Occipital lobe (tissue), 3 donors: ENCODE measurements at places on chromosomes 11 and 22.

DNA sequence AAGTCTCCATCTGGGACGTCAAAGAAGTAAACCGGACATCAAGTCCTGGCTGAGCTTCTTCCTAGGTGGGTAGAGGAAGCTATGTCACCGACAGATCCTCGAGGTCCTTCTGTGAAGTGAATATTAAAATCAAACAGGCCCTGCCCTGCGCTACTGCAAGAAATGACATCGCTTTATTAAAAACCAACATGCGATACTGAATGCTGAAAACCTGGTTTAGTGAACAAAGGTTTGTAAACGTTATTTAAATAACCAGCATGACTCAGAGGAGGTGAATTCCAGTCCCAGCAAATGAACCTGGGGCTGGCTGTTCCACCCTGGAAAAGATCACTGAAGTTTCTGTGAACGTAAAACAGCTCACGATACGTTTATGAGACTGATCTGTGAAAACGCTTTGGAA lies 645 bp downstream of the RTCB start:
- DNase-seq: no peak

- no peak for DNase-seq
Observed at GRCh38 chr11:20617346-20618005, 18.1 kb downstream of the SLC6A5 start.

DNA sequence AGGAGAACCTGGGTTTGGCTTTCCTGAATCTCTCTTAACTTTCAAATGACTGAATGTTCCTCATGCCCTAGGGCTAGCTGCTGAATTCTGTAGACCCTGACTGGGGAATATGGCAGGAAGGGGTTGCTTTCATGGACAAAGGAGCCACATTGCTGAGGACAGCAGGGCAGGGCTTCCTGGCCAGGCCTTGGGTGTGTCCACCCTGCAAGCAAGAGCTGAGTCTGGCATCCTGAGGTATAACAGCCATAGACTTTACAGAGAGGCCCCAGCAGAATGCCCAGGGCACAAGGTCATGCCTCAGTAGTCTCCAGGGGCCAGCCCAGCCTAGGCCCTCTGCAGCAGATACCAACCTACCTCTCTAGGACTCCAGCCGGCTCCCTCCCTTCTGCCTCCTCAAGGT lies 102.2 kb upstream of the RAG2 start:
- no peak for DNase-seq

GRCh38 chr22:21816787-21817496 lies 50.5 kb downstream of the MAPK1 start:
- no peak for DNase-seq

GRCh38 chr11:2758751-2759150 lies 59.0 kb upstream of the KCNQ1OT1 start:
- no peak for DNase-seq

GRCh38 chr11:111765320-111765983 lies 737 bp downstream of the PPP2R1B start:
- no peak for DNase-seq

DNA sequence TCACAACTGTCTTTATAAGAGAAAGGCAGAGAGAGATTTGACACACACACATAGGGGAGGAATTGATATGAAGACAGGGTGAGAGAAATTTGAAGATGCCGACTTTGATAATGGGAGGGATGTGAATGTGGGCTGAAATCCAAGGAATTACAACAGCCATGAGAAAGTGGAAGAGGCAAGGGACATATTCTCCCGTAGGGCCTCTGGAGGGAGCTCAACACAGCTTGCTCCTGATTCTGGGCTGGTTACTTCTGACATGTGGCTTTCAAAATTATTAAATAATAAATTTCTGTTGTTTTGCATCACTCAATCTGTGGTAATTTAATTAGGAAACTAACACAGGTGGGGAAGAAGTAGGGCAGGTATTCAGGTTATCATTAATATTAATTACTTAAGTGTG lies 282.9 kb downstream of the LUZP2 start:
- no peak for DNase-seq

DNA sequence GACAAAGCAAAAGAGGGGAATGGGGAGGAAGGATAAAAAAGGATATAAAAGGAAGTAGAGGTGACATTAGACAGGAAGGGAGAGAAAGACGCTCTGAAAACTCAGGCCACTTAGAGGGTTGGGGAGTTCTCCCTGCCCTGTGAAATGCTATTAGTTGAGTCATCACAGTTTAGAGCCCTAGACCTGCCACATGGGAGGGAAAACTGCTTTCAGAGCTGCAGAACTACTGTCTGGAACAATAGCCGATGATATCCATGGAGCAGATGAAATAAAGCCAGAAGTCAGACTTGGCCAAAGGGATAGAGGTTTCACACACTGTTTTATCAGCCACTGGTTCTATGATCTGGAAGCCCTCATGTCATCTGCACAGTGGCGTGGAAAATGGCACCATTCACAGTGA lies 157.9 kb downstream of the NCAM1 start:
- no peak for DNase-seq

- DNase-seq: no peak
Observed at GRCh38 chr22:20242393-20243175, 25.5 kb downstream of the RTN4R start.

DNA sequence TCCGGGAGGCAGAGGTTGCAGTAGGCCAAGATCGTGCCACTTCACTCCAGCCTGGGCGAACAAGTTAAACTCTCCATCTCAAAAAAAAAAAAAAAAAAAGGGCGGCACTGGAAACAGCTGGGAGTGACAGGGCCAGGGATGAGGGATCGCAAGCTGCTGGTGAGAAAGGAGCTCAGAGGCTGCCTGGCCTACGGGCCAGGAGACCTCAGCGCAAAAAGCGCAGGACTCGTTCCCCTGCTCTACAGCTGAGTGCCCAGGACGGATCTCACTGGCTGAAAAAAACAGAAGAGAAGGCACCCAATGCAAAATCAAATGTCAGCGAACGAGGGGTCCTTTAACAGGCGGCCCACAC lies 650 bp upstream of the NUP50 start:
- DNase-seq: no peak

DNA sequence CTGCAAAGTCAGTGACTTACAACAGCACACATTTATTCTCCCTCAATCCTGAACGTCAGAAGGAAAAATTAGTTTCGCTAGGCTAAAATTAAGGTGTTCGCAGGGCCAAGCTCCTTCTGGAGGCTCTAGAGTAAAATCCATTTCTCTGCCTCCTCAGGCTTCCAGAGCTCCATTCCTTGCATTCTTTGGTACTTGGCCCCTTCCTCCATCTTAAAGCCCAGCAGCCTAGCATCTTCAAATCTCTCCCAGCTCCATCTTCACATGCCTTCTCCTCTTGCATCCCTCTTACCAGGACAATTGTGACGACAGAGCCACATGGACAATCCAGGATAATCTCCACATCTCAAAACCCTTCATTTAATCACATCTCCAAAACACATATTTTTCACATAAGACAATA lies 165.0 kb downstream of the GRIA4 start:
- DNase-seq: no peak

DNA sequence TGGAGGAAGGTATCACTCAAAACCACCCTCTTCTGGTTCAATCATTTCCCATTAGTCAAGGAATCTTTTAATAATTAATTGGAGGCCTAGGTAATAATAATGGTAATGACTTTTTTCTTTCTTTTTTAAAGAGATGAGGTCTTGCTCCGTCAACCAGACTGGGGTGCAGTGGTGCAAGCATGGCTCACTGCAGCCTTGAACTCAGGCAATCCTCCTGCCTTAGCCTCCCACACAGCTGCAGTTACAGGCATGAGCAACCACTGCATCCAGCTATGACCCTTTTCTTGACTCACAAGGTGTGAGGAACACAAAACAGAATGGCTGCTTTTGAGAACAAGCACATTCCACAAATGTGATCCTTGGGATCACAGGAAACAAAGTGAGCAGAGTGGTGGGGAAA lies 3.6 kb downstream of the POLDIP3 start:
- no peak for DNase-seq

- DNase-seq: no peak
Observed at GRCh38 chr11:10909141-10909883, 51.5 kb upstream of the ZBED5 start.

- DNase-seq: no peak
Observed at GRCh38 chr11:26040339-26040738, 291.6 kb upstream of the ANO3 start.

DNA sequence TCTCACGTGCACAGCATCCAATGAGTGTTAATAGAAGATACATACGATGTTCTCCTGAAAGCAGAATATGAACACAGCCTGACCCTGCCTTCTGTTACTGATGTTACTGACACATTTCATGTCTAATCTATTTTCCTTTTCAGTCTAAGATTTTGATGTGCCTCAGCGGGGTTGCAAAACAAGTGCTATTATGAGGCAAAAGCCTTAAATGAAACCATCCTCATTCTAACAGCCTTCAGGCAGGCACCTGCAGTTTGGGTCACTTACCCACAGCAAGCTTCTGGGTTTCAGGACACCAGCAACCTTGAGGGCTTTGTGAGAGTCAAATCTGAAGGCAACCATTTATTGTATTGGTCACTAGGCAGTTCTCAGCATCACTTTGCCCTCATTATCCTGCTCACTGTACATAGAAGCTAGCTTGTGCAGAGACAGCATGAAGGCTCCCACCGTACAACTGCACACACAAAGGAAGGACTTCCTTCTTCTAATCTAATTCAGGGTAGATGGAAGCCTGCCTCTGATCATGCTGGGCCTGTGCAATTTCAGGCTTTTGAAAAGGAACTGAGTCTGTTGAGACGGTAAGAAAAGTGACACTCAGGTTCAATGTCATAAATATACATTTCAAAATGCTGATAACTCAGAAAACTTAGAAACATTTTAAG lies 183.2 kb upstream of the PITPNB start:
- DNase-seq: no peak

DNA sequence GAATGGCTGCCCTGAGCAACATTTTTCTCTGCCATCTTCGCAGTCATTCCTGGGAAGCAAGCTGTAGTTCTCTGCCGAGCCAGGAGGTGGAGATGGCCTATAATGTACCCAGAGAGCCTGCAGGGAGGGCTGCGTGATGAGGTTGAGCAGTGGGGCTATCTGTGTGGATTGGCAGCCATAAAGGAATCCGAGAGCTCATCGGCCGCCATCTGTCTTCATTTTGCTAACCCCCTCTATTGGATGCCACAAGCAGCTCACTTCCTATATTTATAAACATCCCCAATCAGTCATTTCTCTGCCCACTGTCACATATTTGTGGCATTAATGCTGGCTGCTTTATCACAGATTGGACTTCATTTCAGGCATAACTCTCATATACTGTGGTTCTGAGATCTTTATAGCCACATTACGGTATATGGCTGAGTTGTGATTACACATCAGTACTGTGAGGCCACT lies 209.5 kb downstream of the NTM start:
- no peak for DNase-seq

DNA sequence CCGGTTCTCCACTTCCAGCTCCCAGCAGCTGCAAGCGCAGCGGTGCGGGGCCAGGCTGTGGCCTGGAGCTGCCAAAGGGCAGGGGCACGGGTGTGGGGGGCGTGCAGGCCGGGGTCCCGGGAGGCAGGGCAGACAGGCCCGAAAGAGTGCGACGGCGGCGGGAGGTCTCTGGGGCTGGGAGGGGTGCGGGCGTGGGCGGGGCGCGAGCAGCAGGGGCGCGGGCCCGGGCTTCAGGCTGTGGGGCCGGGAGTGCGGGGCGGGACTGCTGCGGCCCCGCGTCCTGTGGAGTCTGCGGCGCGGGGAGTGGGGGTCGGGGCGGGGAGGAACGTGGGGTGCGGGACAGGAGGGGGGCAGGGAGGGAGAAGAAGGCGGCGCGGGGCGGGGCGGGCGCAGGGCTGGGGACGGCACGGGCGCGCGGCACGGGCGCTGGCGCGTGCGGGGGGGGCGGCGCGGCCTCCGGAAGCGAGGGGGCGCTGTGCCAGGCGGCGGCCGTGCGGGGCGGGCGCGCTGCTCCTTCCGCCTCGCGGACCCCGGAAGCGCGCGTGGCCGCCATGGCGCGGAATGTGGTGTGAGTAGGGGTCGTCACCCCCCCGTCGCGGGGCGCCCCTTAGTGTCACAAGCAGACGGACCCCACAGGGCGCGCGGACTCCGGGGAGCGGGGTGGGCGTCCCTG lies at the start of gene MRPL23:
Gene MRPL23, plus strand, starts transcription at position 521 of the 673 bp plus-strand sequence. Its CDS starts 31 bp downstream, at position 552.
- no peak for DNase-seq

- DNase-seq: no peak
Observed at GRCh38 chr11:84854498-84854880, 772.7 kb downstream of the DLG2 start.

DNA sequence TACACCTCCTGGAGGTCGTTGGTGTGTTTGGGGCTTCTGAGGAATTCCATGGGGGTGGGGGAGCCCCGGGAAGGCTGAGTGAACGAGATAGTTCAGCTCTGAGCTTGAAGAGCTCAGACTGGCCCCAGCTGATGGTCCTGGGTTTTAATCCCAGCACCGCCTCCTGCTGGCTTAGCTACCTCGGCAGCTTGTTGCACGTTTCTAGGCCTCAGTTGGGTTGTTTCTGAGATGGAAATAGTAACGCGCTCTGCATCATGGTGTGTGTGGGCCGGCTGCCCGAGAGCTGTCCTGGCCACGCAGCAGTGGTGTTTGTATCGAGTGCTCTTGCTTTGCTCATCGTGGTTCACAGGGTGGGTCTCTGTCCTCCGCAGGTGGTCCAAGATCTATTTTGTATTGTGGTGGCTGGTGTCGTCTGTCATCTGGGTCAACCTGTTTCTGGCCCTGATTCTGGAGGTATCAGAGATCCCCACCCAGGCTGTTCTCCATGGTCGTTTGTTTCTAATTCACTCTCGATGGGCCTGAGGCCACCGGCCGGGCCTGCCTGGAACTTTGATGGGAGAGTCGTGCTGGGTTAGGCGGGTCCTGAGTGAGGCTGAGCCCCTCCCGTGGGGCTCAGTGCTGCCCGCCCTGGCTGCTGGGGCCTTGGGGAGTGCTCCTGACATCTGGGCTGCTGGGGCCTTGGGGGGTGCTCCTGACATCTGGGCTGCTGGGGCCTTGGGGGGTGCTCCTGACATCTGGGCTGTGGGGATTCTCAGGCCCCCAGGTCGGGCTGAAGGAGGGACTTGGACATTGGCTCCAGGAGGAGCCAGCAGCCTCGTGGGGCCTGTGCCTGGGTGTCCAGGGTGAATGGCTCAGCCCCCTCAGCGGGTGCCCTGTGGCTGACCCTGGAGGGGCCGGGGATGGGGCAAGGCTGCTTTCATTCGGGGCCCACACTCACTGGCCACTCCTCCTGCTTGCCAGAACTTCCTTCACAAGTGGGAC lies 37.7 kb downstream of the TPCN2 start:
- DNase-seq: peak; percentile 30
